ENCODE measurements at places on chromosomes 2 and 18.

DNA sequence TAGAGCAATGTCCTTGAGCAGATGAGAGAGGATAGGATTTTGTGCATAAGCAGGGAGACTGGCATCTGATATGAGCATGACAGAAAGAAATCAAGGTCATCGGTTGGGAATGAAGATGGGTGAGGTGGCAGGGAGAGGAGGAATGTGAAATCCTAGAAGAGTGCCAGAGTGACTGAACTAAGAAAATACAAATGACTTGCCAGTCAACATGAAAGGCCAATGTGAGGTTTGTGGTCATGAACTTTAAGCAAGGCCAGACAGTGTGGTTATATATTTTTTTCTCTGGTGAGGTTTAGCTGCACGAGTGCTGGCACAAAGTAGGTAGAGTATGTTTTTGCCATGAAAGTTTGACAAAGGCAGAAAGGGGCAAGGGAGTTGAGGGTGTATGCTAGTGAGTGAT lies 21.2 kb downstream of the QPCT start:
- DNase-seq, result no peak

DNA sequence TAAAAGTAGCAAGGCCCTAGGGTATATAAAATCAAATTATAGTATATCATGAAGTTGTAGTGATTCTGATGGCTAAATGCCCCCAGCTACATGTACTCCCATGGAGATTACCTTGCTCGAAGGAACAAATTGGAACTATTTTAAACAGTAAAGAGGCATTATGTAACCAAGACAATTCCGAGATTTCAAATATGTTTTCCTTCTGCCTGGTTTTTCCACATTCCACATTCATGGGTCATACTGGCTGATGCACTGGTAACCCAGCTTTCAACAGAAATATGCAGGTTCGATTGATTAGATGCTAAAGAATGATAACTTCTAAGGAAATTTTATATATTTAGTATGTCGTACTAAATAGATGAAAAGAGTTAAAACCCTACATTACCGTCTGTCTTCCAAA lies 62.3 kb upstream of the MGAT4A start:
- DNase-seq, result no peak

DNA sequence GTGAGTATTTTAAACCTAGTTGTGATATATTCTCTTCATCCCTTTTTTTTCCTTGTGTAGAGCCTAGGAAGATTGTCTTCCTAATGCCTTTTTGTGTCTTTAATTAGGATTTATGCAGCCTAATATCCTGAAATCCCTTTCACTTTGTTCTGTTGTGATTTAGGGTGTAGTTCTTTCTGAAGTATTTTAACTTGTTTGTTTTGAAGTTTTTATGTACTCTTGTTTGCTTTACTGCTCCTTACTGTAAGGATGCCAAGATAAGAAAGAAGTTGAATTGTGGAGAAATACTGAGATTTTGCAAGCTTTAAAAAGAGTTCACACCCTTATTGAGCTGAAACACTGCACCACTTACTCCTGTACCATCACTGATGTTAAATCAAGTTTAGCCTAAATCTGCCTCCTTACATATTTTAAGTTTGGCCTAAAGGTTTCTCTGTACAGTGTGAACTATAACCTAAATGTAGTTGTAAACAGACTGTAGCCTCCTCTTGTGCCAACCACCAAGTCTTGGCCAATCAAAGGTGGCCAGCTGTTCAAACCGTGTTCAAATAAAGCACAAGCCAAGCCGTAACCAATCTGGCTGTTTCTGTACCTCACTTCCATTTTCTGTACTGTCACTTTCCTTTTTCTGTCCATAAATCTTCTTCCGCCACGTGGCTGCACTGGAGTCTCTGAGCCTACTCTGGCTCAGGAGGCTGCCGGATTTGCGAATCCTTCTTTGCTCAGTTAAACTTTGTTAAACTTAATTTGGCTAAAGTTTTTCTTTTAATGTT lies 17.7 kb upstream of the ACOXL start:
- DNase-seq, result no peak

- DNase-seq, result no peak
These were observed 150.4 kb upstream of the ID2 start for GRCh38 chr2:8531481-8531880.

DNA sequence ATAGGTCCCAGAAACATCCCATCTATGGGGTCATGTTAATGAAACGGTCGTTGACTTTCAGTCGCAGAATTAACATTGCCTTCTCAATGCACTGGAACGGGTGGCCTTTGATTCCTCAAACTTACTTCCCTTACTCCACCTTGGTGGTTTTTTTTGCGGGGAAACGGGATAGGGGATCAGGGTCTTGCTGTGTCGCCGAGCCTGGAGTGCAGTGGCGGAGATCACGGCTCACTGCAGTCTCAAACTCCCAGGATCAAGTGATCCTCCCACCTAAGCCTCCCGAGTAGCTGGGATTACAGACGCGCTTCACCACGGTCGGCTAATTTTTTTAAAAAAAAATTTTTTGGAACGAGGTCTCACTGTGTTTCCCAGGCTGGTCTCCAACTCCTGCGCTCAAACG lies 754 bp downstream of the ATG16L1 start:
- DNase-seq, result no peak

DNA sequence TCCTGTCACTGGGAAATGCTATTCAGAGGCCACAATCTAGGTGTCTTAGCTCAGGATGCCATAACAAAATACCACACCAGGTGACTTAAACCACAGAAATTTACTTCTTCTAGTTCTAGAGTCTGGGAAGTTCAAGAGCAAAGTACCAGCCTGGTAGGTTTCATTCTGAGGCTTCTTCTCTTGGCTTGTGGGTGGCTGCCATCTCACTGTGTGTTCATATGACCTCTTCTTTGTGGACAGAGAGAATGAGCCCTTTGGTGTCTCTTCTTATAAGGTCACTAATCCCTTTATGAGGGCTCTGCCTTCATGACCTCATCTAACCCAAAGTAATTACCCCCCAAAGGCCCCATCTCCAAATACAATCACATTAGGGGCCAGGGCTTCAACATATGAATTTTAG lies 57.3 kb downstream of the RHOB start:
- DNase-seq, result no peak

DNA sequence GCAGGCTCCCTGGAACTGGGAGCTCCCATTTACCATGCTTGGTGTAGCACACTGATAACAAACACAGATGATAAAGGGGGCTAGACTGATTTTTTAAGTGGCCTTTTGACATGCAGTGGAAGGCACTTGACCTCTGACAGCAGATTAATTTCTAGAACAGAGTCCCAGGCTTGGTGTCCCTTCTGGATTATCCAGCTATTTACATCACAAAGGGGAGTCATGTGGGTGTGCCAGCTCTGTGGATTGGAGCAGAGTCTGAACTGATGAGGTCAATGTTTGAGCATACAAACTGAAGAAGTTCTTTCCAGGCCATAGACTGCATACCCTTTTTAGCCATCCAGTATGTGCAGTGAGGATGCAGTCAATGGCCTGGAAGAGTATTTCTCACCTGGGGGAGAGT lies 31.5 kb upstream of the SIX2 start:
- no peak for DNase-seq

DNA sequence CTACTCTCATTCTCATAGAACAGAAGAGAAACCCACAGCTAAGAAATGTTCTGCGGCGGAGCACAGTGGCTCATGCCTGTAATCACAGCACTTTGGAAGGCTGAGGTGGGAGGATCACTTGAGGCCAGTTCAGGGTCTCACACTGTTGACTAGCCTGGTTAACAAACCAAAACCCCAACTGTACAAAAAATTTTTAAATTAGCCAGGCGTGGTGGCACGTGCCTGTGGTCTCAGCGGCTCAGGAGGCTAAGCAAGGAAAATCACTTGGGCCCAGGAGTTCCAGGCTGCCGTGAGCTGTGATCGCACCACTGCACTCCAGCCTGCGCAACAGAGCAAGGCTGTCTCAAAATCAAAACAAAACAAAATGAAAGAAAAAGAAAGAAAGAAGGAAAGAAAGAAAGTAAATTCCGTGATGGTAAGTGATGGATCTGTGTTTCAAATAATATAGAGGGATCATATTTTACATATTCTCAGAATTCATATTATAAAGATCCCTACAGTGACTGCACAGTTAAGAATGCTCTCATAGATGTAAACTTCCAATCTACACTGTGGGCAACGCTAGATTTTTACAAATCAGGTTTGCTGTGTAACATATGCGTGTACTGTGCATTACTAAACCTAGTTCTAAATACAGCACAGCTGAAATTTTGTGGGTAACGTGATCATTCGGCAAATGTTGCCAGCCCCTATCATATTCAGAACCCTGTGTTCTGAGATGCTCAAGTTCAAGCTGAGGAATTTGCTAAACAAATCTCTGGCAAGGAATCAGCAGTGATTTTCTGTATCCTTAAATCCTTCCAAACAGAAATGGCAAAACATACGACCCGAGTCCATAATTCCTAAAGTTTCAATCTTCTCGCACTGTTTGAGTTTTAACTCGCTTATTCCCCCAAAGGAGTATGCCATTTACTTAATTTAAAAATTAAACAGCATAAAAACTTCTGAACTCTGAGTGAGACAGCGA lies 1.2 kb upstream of the RAB12 start:
- DNase-seq, result no peak

DNA sequence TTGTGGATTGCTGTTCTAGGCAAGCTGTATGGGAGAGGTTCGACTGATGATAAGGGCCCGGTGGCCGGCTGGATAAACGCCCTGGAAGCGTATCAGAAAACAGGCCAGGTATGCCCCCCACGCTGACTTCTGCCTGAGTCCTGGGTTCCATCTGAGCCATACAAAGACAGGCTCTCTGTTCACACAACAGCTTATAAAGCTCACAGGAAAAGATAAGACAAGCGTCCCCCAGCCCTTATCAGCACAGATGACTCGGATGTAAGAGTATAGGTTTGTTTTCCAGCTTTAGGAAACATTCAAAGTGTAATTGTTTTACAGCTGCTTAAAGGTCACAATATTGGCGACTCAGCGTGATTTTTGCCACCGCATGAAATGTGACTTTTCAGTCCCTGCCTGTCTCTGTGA lies 12.7 kb downstream of the CNDP2 start:
- no peak for DNase-seq

DNA sequence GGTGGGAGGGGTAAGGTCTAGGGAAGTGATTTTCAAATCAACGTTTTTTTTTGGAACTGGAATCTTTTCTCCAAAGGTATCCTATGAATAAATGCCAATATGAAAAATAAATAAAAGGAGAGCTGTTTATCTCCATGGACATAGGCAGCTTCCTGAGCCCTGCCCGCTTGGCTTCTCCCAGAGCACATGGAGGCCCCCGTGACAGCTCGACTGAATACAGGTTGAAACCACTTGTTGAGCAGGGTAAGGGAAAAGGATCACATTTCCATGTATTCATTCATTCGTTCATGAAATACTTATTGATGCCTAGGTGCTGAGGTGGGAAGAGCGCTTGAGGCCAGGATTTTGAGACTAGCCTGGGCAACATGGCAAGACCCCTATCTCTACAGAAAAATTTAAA lies 64.8 kb downstream of the MARCHF4 start:
- DNase-seq, result no peak

Data from AML-193 (cell line).